ENCODE measurements at places on chromosomes 5 and 9.

DNA sequence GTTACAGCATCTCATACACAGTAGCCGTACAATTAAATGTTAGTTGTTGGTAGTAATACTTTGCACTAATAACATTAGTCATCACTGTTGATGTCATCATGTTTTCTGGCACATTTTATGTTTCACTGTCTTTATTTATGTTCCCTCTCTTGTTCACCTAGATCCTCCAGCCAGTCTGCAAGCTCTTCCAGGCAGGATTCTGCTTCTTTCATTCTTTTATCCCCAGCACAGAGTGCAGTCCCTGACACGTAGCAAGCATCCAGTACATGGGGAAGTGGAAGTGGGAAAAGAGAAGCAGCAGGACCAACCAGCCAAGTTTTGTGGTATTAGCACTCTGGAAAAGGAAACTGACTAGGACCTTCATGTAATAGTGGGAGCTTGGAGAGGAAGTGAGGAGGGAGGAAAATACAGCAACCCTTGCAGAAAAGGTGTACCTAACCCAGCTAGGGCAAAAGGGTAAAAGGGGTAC, 89.7 kb upstream of the SLC44A1 start:
- DNase-seq, result no peak

GRCh38 chr5:36743891-36744772, 132.4 kb upstream of the NIPBL start:
- no peak for DNase-seq

DNA sequence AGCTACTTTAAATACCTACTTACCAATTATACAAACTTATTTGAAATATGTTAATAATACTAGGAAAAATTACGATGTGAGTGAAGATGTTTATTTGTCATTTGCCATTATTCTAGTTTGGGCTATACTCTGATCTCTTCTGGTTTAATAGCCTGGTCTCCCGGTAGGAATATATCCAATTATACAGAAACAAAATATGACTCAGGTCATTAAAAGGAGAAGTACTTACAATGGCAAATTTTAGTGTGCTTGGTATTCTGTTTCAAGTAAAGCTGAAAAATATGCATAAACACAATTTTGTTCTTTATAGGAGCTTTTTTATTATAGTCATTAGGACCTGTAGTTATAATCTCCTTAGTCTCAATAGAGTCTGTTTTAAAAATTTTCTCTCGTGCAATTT, 176.8 kb downstream of the SLCO4C1 start:
- DNase-seq, result no peak

DNA sequence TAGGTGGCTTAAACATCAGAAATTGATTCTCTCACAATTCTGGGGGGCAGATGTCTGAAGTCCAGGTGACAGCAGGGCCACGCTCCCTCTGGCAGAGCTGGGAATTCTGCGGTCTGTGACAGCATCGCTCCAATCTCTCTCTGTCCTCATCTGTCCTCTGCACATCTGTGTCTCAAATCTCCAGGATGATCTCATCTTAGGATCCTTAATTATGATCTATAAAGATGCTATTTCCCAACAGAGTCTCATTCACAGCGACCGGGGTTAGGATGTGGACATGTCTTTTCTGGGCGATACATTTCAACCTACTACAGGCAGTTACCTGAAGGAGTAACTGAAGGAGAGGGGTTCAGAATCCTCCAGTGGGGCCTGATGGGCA, 31.4 kb downstream of the ANKRD33B start:
- DNase-seq, result no peak

DNA sequence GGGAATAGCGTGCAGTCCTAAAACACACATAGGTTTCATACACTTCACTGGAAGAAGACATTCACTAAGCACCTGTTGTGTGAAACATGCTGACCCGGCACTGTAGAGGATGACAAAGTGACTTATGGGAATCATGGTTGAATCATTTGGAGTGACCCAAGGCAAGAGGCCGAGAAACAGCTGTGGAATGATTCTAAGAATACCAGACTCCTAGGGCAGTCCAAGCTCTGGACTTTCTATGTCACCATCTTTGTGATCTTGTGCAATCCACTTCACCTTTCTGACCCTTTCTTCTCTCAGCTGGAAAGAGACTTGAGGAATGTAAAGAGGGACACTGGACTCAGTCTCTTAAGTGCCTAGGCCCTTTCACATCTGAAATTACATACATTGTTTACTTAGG, 13.1 kb downstream of the MSANTD3 start:
- DNase-seq, result no peak

DNA sequence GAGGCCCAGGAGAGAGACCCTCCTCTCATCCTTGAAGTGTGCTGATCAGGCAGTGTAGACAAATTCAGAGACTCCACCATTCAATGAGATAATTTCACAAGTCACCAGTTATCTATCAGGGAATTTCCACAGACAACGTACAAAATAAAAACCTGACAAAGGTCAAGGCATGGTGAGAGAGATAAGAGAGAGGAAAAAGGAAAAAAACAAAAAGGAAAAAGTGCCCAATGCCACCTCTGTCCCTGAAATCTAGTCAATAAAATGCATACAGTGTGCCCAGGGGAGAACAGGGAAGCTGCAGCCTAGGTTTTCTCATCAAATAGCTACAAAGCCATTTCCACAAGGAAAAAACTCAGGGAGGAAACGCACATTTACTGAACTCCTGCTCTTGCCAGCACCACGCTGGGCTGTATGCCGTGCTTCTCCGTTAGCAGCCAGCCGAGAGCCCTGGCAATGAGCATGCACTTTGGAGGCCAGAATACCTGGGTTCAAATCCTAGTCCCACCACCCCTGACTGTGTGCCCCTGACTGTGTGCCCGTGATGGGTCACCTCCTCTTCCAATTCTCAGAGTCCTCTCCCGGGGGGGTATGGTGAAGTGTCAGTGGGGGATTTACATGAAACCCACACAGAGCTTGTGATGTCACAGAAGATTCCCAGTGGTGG, 11.6 kb downstream of the WHRN start:
- no peak for DNase-seq
